Thoracic aorta (tissue), 2 donors: ENCODE measurements at places on chromosomes 11 and 22. TPM values are rescaled to one million over a fixed set of nuclear protein-coding genes. Genes with fewer than 3 reads are reported as not detected.

DENND5A gene
- 169 TPM for total RNA-seq

DNA sequence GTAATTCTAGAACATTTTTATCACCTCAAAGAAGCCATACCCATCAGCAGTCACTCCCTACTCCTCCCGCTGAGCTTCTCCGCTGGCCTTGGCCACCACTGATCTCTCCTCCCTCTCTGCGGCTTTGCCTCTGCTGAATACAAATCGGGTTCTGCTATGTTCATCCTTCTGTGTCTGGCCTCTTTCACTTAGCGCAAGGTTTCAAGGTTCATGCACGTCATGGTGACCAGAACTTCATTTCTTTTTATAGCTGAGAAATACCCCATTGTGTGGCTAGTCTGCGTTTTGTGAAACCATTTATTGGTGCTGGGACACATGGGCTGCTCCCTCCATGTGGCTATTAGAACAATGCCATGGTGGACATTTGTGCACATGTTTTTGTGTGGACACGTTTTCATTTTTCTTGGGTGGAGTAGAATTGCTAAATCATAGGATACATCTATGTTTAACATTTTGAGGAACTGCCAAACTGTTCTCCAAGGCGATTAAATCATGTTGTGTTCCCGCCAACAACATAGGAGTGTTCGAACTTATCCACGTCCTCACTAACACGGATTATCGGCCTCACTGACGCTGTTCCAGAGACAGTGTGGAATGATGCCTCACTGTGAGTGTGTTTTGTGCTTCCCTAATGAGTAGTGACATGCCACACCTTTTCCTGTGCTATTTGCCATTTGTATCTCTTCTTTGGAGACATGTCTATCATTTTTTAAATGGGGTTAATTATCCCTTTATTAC lies 24.2 kb upstream of the KRTAP5-6 start:
- H3K27me3 ChIP-seq = no peaks in the 10 kb centered on the region
- DNase-seq = no peak
- no peak overlapping the region for H3K27ac ChIP-seq
- H3K4me3 ChIP-seq = no peak overlapping the region

RRAS2 gene
- 47.8 TPM for total RNA-seq

DNA sequence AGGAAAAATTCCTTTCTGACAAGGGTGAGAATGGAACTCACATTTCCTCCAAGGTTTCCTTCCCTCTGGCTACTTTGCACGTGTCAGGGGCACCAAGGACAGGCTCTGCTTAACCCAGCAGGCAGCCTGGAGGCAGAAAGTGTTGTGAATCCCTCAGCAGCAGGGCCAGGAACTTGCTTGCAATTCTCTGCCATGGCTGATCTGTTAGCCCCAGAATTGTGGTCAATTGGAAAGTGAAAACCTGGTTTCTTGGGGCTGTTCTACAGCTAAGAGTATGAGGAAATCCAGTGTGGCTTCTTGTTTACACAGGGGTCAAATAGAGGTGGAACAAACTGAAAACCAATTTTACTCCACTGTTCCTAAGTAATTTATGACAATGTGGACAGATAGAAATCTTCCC lies 38.3 kb upstream of the CEP295 start:
- no peak for DNase-seq
- no peaks in the 10 kb centered on the region for H3K4me1 ChIP-seq
- H3K36me3 ChIP-seq = no peaks in the 10 kb centered on the region
- no peak overlapping the region for H3K27ac ChIP-seq
- H3K27me3 ChIP-seq = no peaks in the 10 kb centered on the region

DNA sequence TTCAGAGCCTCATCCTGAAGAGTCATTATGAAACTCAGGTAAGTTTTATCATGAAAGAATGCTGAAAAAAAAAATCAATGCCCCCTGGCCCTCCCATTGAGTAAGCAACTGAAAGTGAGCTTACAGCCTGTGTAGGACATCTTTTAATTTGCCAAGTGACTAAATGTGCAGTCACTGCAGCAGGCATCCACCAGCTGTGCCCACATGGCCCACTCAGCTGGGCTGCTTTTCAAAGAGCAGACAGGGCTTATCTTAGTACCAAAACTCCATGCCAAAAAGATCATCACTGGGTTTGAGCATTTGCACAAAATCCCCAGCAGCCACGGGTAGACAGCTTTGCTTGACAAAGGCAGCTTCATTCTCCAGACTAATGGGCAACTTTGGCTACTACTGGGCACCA lies 709.7 kb downstream of the NTM start:
- no peak for DNase-seq
- no peaks in the 10 kb centered on the region for H3K4me1 ChIP-seq
- H3K4me3 ChIP-seq = no peak overlapping the region
- no peak overlapping the region for H3K27ac ChIP-seq
- H3K36me3 ChIP-seq = no peaks in the 10 kb centered on the region
